NCI-H2171 (cell line): ENCODE measurements at places on chromosomes 5 and 9.

GRCh38 chr9:4139196-4139595 is 160.7 kb downstream of the GLIS3 start:
- no peak for DNase-seq

DNA sequence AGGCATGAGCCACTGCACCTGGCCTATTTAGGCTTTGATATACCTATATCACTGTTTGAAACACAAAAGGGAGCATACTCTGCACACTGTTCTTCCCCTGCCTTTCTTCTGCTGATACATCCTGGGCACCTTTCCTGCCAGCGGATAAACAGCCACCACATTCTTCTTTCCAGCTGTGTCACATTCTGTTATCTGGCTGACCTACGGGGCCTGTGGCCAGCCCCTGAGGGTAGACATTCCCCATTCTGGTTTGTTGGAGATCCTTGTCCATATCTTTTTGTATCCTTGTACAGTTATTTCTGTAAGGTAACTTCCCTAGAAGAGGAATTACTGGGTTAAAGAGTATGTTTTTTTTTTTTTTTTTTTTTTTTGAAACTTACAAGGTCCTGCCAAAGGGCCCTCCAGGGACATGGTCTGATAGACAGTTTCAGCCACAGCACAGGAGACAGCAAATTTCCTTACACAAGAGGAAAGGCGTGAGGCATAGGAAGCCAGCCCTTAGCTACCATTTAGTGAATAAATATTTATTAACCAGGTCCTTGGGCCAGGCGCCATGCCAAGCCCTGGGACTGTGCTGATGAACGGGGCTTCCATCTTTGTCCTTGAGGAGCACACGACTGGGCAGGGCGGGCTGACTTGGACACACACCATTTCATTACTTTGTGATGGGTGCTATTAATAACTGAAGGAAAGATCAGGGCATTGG is 57.8 kb downstream of the ERGIC1 start:
- DNase-seq: no peak

- no peak for DNase-seq
Measured at GRCh38 chr5:79074641-79075040, 5.1 kb downstream of the BHMT2 start.

DNA sequence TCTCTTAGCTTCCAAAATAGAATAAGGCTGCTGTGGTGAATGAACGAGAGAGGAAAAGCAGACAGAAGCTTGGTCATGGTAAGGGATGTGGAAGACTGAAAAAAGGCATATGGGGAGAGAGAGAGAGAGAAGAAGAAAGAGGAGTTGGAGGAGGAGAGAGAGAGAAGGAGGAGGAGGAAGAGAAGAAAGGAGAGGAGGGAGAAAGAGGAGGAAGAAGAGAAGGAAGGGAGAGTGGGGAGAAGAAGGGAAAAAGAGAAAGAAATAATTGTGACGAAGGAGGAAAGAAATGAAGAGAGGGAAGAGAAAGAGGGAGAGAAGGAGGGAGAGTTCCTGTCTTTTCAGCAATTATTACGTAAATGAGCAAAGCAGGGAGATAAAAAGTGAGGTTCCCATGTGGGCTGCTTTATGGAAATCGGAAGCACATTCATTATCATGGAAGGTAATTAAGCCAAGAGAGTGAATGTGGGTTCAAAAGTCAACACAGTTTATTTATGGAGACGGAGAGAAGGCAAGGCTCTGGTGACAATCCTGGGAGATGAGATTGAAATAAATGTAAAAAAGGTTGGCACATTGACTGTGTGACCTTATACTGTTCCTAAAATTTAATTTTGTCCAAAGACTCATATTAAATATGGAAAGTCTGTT is 611.2 kb downstream of the KIF4B start:
- no peak for DNase-seq

GRCh38 chr5:173726846-173727557 is 110.6 kb upstream of the BOD1 start:
- DNase-seq: no peak
